ENCODE measurements at places on chromosomes 3 and 15.

DNA sequence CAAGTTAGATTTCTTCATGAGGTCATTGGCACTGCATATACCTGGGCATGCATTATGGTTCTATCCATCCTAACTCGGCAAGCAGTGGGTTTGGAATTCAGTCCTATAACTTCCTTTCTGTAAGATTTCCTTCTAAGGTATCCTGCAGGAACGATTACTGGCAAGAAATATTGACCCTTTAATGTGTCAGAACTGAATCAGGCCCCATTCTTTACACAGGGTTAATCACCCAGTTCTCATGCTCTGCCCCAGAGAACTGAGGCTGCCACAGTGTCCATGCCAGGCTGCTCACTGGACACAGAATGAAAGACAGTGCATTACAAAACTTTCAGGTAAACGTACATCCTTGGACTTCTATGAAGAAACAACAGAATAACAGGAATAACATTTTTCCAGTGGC, 108.9 kb downstream of the RPL22L1 start:
- no peak for DNase-seq

- no peak for DNase-seq
These were observed 59.9 kb upstream of the POMGNT2 start for GRCh38 chr3:43165786-43166185.

GRCh38 chr3:193744822-193745684, 152.0 kb downstream of the OPA1 start:
- DNase-seq: no peak

- DNase-seq: peak; percentile 44
These were observed 681 bp downstream of the PIK3CB start for GRCh38 chr3:138833899-138834595.

- peak; percentile 69 for DNase-seq
These were observed 63.5 kb upstream of the CLDN18 start for GRCh38 chr3:137946356-137946973.

DNA sequence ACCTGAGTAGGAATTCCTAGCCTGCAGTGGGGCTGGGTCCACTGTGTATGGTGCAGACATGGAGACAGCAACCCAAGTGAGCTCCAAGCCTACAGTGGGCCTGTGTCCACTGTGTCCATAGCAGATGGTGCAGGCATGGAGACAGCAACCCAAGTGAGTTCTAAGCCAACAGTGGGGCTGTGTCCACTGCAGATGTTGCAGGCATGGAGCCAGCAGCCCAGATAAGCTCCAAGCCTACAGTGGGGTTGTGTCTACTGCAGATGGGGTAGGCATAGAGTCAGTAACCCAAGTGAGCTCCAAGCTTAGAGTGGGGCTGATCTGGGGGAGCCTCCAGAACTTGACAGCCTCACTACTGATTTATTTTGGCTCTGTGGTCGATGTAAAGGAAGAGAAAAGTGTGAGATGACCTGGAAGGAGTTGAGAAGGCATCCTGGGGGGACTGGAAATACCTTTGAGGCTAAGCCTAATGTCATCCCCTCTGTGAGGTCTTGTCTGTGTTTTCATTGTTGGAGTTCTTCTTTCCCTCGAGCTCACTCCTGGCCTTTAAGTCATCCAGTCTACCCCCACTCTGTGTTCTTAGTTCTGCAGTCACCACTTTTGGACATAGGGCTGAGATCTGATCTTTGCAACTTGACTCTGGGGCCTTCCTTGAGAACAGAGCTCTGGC, 22.4 kb upstream of the IL16 start:
- no peak for DNase-seq

- peak; percentile 71 for DNase-seq
These were observed 67.6 kb downstream of the SSUH2 start for GRCh38 chr3:8576841-8577571.

DNA sequence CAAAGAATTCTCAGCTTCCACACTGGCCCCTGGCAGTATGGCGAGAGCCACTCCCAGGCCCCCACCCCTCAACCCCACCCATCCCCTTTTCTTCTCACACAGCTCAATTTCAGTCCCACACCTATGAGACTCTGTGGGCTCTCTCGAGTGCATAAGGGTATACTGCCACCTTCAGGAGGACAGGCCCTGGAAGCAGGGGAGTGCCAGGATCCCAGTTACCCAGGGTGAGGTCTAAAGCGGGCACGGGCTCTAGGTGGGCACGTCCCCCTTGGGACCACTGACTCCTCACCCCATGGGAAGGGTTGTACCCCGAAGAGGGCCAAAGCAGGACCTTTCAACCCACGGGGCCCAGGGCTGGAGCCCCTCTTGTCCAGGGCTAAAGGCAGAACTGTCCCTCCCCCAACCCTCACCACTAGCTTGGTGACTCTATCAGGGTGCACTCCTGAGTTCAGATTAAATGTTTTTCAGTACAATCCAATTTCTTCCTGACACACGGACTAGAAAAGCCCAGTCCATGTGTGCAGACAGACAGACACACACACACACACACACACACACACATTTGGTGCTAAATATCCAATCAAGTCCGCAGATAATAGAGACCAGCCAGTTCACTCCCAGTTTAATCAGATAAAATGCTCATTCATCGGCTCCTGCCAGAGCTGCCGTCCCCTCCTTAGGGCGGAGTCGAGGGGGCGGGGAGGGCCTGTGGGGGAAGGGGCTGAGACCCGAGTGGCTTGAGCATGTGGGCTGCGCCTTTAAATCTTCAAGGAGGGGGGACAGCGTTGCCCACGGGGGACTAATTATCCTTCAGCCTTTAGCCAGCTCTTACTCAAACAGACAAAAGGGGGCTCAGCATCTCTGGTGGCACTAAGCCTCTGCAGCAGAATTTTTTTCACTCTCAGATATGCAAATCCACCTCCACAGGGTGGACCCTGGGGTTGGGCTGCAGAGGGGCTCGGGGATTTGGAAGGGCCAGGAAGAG, 59.3 kb downstream of the CYP11A1 start:
- DNase-seq: peak; percentile 64

GRCh38 chr3:61894988-61895935, 333.9 kb downstream of the PTPRG start:
- peak; percentile 77 for DNase-seq

- no peak for DNase-seq
These were observed 43.4 kb downstream of the ESYT3 start for GRCh38 chr3:138477801-138478200.

DNA sequence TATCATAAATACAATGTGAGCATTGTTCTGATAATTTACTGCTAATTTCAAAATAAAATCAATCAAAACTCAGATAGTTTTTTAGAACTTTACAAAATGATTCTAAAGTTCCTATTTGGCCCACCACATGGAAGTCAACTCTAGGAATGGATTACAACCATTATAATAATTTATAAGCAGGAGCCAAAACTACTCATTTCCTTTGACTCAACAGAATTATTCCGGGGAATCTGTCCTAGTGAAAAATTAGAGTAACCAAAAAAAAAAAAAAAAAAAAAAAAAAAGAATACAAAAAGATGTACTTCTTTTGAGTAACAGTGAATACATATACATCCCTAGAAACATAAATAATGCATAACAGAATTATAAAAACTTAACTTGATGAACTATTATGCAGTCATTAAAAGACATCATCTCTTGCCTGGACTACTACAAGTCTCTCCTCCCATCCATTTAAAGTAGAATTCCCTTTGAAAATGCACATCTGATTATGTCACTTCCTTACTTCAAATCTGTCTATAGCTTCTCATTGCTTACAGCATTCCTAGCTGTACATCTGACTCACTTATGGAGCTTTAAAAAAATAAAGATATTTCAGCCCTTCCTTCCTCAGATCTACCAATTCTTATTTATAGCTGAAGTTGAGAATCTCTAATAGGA, 43.4 kb downstream of the HDGFL3 start:
- DNase-seq: peak; percentile 5

- no peak for DNase-seq
These were observed 1.9 kb downstream of the PAK6 start for GRCh38 chr15:40240619-40241221.

DNA sequence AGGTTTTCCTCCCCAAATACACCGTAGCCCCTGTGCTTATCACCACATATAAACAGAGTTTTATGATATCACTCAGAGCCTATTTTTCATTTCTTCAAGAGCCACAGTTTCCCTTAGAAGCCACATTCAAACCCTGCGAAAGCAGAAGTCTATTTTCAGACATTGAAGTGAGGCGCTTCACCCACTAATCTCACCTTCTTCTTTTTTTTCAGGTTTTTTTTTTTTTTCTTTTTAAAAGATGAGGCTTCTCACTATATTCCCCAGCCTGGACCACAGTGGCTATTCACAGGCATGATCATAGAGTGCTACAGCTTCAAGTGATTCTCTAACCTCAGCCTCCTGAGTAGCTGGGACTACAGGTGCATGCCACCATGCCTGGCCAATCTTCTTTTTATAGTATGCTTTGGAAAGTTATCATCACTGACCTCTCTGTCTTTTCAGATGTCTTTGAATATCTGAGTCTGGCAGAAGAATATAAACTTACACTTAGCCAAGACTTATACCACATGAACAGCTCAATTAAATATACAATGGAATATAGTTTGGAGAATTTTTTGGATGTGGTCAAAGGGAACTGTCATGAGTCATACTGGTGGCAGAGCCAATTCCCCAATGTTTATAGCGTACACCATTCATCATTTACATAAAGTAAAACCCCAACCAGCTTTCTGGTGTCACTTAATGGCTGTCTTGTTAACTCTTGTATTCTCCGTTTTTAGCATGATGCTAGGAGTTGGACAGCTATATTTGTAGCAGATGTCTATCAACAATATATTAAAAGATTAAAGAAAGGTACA, 59.7 kb upstream of the CCDC50 start:
- no peak for DNase-seq

DNA sequence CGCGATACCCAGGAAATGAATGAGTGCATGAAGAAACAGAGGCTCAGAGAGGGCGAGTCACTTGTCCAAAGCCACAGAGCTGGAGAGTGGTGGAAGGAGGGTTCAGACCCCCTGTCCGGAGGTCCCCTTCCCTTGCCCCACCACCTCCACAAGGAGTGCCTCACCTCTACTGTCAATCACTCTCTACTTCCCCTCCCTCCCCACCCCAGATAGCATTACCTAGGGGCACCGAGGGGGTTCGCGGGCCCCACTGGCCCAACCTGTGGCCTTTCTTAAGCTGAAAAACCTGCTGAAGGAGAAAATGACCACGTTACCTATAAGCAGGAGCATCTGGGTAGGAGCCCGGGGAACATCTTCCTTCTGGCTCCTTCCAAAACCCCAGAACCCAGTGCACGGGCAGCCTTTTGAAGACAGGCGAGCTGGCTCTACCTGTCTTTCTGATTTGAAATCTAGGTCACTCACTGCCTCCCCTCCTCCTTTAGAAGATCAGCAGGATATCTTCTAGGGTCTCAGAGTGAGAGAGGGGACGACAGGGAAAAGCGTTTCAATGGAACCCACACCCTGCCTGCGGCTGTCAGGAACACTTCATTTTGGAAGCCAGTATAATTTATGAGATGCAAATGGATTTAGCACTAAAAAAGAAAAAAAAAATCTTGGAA, 89.9 kb upstream of the MEF2A start:
- no peak for DNase-seq

GRCh38 chr15:97961067-97961954, 808 bp downstream of the ARRDC4 start:
- no peak for DNase-seq

Data from AG10803 (cell line).